ENCODE measurements at places on chromosomes 4 and X.

- no peak for DNase-seq
Observed at GRCh38 chr4:143658336-143658735, 42.1 kb downstream of the FREM3 start.

- DNase-seq, result no peak
Observed at GRCh38 chrX:10030570-10030969, 63.4 kb downstream of the CLDN34 start.

DNA sequence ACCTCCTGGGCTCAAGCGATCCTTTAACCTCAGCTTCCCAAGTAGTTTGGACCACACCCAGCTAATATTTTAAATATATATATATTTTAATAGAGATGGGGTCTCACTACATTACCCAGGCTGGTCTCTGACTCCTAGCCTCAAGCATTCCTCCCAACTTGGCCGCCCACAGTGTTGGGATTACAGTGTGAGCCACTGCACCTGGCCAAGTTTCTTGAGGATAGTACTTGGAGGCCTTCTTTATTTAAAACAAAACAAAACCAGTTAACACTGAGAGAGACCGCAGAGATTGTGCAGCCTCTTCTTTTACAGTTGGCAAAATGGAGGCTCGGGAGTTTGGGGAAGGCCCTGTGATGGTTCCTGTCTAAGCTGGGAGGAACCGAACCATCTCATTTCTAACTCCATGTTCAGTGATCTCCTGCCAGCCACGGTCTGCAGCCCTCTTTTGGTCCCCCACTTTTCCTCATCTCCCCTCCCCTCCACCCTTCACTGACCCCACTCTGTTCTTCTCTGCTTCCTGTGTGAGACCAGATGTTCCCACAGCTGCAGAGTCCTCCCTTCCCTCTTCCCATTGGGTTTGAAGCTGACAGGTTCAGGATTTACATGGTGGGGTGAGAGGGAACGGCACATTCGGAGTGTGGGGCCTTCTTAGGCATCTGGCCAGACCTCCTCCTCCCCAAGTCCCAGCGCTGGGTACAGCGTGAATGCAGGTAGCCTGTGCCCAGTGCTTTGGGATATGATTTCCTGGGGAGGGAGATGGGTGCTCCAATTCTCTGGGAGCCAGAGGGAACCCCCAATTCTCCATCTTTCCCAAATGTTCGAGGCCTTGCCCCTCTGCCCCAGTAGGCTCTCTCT lies 1.4 kb upstream of the SORCS2 start:
- peak; percentile 12 for DNase-seq

DNA sequence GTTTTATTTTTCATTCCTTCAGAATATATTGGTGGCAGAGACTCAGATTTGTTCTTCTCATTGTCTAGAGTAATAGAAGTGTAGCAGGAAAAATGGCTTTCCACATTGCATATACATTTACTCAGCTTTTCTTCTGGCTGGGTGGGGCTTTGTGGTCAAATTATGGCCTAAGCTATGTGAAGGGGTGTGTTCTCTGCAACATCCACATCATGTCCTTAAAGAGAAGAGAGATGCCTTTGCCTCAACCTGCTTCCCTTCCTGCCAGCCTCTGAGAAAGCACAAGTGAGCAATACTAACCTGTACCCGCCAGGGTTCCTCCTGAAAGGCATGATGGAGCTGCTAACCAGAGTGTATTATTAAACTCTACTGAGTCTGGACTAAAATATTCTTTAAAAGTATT lies 695.6 kb upstream of the FAM241A start:
- no peak for DNase-seq

DNA sequence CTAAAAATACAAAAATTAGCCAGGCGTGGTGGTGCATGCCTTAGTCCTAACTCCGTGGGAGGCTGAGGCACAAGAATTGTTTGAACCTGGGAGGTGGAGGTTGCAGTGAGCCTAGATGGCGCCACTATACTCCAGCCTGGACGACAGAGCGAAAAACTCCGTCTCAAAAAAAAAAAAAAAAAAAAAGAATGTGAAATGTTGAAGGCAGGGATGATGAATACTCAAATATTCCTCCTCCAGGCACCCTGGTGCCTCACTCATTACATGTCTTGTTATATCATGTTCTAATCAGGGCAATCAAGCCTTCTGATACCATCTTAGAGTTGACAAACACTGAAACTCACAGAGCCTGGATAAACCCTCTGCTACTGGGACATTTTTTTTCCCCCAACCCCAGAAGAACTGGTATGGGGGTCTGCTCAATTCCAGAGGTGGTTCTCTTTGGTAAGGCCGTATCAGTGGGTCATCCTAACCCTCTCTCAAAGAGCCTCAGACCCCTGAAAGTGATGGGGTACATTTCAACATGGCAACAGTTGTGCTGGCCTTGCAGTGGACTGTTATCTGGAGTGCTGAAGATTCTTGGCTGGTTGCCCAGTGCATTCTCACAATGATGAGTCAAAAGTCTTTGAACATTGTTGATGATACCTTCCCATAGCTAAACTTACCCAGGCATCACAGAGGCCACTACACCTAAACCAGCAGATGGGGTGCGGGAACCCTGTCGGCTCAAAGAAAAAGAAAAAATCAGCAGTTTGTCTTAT lies 2.4 kb upstream of the SH3KBP1 start:
- no peak for DNase-seq

DNA sequence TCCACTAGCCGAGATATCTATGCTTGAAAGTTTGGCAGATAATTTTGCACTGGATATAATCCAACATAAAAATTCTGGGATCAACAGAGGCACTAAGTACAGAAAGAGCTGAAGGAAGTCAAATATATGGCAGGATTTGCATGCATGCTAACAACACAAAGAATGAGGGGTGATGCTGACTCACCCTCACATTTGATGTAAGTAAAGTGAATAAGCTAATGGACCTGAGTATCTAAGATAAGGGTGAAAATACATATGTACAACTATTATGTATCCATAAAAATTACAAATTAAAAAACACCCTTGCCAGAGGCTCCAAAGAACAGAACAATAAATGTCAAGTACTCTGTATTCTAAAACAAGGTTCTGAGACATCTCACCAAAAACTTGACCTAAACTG lies 63.8 kb upstream of the PRDX4 start:
- no peak for DNase-seq

DNA sequence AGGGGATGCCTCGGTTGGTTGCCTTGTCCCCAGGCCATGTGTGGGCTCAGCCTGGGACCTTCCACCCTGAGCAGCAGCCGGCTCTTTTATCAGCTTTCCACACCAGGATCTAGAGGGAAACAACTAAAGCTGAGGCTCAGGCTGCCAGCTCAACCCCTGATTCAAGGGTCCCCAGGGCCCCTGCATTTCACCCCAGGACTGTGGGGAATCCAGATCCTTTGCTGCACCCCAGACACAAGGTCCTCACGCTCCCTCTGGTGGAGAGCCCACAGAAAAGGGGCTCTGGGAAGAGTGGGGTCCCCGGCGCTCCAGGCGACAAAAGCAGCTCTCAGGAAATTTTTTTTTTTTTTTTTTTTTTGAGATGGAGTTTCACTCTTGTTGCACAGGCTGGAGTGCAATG lies 64.3 kb downstream of the ZFYVE28 start:
- DNase-seq, result peak; percentile 44

DNA sequence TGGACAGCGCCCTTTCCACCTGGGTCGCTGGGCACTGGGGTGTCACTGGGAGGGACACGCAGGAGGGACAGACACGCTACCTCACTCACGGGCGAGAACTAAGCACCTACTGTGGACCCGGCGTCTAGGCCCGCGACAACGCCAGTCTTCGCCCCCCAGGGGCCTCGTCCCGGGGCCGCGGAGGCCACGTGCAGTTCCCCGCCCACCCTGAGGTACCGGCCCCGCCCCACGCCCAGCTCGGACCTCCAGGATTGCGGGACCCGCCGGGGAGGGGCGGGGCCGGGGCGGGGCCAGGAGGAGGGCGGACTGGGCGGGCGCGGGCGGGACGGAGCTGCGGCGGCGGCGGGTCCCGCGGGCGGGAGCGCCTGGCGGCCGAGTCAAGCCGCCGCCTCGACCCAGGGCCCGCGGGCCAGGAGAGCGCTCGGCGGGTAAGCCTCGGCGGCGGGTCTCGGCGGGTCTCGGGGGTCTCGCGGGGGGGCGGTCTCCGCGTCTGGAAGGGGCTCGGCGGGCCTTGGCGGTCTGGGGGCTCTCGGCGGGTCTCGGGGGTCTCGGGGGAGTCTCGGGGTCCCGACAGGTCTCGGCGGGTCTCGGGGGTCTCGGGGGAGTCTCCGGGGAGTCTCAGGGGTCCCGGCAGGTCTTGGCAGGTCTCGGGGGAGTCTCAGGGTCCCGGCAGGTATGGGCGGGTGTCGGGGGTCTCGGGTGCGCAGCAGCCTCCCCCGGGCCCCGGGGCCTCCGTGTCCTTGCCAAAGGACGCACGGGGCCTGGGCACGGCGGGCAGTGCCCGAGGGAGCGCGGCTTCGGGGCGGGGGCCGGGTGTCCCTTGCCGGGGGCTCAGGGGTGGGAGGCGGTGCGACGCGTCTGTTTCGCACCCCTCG lies at the start of gene SH3BP2:
SH3BP2 (plus strand) TSS at position 375 of the 875 bp plus-strand sequence. CDS start 27,533 bp downstream, outside the sequence.
- peak; percentile 59 for DNase-seq

GRCh38 chr4:34633241-34633640 lies 1611.1 kb downstream of the ARAP2 start:
- no peak for DNase-seq

DNA sequence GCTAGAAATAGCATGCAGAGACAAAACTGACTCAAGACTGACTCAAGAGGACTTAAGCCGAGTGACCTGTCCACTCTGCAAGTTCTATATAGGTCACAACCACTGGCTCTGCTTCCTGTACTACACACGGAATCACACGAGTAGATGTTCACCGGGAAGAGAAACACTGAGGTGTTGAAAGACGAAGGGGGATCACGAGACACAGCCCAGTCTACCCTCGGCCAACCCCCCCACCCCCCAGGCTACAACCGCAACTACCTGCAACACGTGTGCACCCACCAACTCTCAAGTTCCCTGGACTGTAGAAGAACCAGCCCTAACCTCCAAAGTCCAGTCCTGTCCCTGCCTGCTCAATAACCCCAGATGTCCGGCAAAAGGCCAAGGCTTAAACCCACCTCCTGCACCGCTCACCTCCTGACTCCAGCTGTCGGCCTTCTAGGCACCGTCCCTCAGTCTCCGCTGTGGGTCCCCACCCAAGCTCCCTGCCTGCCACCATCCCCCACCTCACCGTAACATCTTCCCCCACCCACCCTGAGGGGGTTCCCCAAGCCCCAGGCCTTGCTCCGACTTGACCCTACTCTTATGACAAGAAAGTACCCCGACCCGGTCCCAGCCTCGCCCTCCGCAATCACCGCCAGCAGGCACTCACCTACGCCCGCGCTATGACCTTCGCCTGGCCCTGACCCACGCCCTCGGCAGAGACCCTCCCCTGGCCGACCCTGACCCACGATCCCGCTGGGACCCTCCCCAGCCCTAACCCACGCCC lies 739 bp downstream of the GAK start:
- no peak for DNase-seq

GRCh38 chr4:176052744-176053143 lies 12.9 kb upstream of the WDR17 start:
- no peak for DNase-seq

GRCh38 chrX:53356186-53356585 lies 66.3 kb downstream of the SMC1A start:
- no peak for DNase-seq

- no peak for DNase-seq
Observed at GRCh38 chrX:36443007-36443406, 523.5 kb downstream of the CFAP47 start.

- no peak for DNase-seq
Observed at GRCh38 chr4:29277381-29277780, 1442.8 kb upstream of the PCDH7 start.

GRCh38 chr4:102862016-102862415 lies 6.8 kb upstream of the CISD2 start:
- no peak for DNase-seq

DNA sequence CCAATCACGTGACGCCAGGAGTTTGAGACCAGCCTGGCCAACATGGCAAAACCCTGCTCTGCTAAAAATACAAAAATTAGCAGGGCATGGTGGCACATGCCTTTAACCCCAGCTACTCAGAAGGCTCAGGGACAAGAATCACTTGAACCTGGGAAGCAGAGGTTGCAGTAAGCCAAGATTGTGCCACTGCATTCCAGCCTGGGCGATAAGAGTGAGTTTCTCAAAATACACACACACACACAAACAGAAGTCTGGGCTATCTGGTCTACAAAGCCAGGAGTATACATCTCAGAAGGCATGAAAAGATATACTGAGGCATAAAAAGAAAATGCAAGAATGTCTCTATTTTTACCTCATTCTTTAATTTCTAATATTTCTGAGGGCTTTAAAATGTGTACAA lies 11.3 kb downstream of the YTHDC1 start:
- DNase-seq, result no peak
